ENCODE measurements at places on chromosomes 7 and 10.
A peak's percentile ranks its signal among the peaks of the same experiment; 100 is the strongest.

- DNase-seq: peak; percentile 62
Measured at GRCh38 chr10:3784510-3785250, at the start of gene KLF6. TSS of gene KLF6 (minus strand) at chr10:3785209. CDS start at chr10:3785014, 195 bp downstream.

DNA sequence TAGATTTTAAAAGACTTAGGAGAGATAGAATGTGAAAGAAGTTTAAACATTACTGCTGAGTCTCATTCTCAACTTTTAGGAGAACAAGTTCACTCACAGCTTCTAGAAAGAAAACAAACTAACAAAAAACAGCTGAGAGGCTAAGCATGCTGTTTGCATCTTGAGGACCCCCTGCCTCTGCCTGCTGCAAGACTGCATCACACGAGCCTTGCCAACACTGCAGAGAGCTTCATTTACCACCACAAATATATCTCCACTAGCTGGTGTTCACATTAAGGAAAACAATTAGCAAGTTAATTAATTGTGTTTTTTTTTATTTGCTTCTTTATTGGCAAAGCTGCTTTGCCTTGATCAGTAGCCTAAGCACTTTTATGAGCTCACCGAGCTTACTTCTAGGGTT, 336.6 kb upstream of the KIAA1217 start:
- no peak for DNase-seq

DNA sequence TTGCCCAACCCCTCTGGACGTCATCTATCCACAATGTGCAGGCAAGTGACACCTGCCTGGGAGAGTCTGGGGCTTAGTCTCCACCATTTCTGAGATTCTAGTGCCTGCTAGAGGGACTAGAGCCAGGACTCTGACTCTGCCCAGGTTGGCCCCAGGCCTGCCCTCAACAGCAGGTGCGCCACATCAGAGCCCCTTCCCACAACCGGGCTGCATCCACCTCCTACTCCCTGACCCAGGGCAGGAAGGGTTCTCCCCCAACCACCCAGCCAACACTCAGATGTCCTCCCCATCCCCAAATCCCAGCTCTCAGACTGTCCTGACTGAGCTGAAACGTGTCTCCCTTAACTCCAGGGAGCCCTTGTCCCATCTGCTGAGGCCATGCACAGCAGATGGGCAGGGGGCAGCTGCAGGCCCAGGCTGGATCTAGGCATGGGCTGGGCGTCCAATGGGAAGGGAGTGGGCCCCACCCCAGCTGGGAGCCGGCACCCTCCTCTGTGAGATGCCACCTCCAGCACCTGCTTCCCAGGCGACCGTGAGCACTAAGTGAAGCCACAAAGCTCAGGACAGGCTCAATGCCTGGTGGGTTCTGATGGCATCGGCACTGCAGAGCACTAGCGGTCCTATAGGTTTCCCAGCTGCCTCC, 49.2 kb downstream of the RASGEF1A start:
- DNase-seq: no peak

DNA sequence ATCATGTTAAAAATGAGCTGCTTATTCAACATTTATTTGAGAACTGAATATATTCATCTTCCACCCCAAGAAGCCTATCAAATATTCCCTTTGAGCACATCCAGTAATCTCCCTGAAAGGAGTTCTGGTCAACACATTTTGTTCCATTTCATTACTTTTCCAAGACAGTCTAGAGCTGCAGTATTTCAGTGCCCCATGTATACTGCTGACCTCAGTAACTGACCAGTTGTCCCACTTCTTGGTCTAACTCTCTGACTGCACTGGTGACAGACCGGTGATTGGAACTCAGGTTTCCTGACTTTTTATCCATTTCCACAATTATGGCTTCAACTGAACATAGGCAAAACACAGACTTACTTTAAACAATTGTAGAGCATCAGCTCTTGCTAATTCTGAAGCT, 206.8 kb upstream of the NPSR1 start:
- DNase-seq: no peak

DNA sequence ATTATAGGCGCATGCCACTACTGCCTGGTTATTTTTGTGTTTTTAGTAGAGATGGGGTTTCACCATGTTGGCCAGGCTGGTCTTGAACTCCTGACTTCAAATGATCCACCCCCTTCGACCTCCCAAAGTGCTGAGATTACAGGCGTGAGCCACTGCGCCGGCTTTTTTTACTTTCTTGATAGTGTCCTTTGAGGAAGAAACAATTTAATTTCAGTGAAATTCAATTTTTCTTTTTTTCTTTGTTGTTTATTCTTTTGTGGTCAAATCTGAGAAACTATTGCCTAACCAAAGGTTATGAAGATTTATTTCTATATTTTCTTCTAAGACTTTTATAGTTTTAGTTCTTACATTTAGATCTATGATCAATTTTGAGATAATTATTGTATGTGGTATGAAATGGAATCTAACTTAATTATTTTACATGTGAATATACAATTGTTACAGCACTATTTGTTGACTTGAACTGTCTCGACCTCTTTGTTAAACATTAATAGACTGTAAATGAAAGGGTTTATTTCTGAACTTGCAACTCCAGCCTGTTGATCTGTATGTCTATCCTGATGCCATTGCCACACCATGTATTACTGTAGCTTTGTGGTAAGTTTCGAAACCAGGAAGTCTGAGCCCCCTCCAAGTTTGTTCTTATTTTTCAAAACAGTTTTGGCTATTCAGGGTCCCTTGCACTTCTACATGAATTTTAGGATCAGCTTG, 19.8 kb upstream of the RASSF4 start:
- DNase-seq: peak; percentile 77

DNA sequence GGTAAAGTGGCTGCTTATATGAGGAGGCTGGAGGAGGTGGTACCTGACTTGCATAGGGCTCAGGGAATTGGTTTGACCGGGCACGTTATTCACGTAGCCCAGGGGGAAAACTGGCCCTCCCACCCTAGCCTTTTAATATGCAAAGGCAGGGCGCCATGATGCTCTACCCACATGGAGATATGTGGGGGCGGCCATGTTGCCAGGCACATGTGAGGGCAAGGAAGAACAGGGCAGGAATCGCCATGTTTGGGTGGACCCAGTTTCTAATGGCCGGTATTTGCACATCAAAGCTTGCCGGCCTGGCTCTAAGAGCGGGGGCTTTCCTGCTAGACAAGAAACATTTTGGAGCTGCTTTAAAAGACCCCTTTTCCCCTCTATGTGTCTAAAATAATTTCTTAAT, 949.7 kb upstream of the C7orf33 start:
- no peak for DNase-seq

GRCh38 chr7:47677664-47678063, 95.8 kb upstream of the TNS3 start:
- peak; percentile 74 for DNase-seq

DNA sequence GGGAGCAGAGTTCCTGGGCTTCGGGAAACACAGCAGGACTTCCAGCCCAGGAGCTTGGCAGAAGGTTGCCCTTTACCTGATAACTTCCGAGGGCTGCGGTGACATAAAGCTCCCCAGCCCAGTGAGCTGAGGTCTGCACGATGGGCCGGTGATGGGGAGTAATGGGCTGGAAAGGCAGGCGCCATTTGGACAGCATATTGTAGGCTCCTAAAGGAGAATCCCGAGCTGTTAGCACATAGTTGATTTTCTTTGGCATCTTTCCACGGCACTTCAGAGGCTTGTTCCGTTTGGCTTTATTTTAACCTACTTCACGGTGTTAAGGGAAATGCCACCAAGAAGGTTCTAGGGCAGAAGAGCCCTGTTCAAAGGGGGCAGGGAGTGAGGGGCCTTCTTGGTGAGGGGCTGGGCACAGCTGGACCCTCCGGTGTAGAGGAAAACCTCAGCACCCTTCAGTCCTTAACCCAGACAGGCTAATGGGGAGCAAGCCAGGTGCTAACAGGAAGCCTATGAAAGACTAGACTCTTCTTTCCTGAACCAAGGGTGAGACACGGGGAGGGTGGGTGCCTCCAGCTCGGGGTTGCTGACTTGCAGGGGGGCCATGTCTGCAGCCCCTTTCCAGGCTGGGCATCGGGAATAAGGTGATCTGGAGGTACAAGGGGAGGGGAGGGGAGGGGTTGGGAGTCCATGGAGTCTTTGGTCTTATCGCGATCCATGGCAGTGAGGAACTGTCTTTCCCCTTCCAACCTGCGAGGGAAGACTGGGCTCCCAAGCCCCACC, 347.7 kb downstream of the GLRX3 start:
- no peak for DNase-seq

- no peak for DNase-seq
Measured at GRCh38 chr10:118742782-118743181, 12.0 kb downstream of the CACUL1 start.

DNA sequence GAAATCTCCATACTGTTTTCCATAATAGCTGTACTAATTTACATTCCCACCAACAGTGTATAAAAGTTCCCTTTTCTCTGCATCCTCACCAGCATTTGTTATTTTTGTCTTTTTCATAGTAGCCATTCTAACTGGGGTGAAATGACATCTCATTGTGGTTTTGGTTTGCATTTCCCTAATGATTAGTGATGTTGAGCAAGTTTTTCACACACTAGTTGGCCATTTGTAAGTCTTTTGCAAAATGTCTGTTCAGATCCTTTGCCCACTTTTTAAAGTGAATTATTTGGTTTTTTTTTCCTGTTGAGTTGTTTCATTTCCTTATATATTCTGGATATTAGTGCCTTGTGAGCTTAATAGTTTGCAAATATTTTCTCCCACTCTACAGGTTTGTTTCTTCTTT, 101.0 kb upstream of the NFE2L3 start:
- peak; percentile 43 for DNase-seq

- DNase-seq: no peak
Measured at GRCh38 chr7:104998040-104998752, 15.8 kb upstream of the KMT2E start.

- no peak for DNase-seq
Measured at GRCh38 chr7:142450695-142451094, 192.8 kb upstream of the PRSS58 start.

DNA sequence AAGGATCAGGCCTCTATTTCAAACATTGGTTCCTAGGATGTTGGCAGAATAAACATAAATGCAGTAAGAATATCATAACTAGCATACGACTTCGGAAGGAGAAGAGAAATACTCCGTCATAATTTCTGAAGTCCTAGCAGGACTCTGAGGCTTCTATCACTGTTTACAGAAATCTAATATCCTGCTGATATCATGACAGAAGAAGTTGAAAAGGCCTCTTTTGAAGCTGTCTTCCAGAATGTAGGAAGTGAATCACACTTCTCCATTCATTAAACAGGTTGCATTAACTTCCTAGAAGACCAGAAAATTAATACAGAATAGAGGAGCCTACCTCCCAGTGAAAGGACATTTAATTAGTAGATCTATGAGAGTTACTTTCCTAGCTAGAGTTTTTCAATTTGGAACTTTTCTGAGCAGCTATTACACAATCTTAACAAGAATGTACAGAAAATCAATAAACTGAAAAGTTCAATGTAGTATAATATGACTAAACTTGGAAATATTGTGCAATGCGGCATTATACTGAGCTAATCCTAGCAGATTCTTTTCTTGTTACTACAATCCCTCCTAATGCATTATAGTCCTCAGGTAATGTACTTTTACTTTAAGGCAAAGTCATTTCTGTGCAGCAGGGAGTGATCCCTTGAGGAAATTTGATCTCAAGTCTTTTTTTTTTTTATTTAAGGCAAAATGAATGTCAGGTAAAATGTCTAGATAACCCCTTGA, 622.6 kb upstream of the CELF2 start:
- no peak for DNase-seq

DNA sequence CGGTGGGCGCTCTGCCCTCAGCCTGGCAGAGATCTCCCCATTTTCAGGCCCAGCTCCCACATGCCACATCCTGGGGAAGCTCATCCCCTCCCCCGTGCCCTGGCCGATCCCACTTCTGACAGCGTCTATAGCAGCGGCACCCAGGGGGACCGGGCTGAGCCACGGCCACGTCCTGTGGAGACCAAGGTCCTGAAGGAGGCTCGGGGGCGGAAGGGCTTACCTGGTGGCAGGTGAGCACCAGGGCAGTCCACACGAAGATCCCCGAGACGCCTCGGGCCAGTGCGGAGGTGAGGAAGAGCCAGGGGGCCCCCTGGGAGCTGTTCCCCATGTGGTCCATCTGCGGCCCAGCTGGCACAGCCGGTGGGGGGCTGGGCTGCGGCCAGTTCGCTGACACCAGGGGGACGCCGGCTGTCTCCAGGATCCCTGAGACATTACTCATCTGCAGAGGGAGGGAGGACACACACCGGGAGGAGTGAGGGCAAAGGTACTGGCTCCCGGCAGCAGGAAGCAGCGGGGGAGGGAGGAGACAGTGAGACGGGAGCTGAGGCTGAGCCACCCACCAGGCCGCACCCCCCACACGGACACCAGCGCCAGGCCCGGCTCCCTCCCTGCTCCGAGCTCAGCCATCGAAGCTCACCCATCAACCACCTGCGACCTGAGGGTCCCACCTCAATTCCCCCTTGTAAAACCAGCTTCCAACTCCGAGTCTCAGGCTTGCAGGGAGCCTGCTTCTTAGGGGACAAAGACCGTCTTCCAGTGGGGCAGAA, 776 bp downstream of the TMEM184A start:
- DNase-seq: no peak

DNA sequence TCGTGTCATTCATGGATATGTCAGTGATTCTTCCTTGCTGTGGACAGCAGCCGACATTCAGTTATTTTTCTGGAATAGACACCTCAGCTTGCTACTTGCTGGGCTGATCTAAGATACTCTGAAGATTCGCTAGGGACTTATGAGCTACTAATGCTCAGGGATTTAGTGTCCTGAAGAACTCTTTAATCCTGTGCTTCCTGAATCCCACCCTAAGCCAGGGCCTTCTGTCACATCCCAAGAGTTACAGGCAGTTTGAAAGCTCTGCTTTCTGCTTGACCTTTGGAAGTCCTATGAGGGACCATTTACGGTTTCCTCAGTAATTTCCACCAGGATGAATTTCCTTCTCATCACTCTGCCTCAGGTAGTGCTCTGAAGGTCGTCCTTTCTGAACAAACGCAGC, at the start of gene PDE6C:
Gene PDE6C (plus strand): TSS at position 227 of the 400 bp plus-strand sequence. CDS start 189 bp downstream, outside the sequence.
- no peak for DNase-seq

- DNase-seq: no peak
Measured at GRCh38 chr10:131203456-131204357, 107.8 kb downstream of the TCERG1L start.

DNA sequence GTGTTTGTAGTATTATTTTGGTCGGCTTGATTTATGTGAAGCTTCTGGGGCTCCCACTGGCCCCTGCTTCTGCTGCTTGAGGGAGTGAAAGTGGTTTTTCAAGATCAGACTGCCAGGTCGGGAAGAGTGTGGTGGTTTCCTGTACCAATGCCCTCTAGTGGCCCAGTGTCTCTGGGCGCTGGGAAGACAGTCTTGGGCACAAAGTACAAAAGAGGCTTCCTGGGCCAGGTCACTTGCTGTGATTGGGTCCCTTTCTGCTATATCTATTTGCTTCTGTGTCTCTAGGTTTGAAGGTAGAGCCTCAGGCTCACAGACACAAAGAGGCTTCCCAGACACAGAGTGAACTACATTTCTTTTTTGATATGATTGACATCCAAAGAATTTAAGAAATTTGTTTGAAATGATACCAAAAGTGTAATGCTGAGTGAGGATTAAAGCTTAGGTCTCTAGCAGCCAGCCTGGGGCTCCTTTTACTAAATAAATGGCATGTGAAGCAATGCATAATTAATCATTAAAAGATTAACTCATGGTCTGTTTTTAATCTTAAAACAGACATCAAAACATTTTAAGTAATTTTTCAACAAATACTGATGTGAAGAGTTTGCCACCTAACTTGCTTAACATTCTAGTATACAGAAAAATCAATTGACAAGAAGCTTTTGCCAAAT, 36.3 kb downstream of the ABCB1 start:
- peak; percentile 45 for DNase-seq
